GM12892 (cell line): ENCODE measurements at places on chromosomes 1 and 21.

GRCh38 chr1:65165269-65165993 is 17.4 kb downstream of the AK4 start:
- DNase-seq: no peak

DNA sequence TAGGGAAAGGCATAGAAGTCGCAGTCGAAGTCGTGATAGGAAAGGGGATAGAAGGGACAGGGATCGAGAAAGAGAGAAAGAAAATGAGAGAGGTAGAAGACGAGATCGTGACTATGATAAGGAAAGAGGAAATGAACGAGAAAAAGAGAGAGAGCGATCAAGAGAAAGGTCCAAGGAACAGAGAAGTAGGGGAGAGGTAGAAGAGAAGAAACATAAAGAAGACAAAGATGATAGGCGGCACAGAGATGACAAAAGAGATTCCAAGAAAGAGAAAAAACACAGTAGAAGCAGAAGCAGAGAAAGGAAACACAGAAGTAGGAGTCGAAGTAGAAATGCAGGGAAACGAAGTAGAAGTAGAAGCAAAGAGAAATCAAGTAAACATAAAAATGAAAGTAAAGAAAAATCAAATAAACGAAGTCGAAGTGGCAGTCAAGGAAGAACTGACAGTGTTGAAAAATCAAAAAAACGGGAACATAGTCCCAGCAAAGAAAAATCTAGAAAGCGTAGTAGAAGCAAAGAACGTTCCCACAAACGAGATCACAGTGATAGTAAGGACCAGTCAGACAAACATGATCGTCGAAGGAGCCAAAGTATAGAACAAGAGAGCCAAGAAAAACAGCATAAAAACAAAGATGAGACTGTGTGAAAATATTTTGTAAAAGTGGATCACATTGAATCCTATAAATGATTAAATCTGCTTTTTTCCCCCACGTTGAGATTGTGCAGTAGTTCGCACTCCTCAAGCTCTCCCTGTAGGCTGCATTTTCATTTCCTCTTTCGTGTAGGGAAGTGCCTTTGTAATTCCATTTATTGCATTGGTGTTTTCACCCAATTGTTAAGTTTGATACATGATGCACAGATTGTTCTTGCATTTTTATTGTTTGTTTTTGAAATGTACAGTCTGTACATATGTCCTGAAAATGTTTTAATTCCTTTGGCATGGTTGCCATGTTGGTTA is 7.5 kb downstream of the PRPF38B start:
- no peak for DNase-seq

DNA sequence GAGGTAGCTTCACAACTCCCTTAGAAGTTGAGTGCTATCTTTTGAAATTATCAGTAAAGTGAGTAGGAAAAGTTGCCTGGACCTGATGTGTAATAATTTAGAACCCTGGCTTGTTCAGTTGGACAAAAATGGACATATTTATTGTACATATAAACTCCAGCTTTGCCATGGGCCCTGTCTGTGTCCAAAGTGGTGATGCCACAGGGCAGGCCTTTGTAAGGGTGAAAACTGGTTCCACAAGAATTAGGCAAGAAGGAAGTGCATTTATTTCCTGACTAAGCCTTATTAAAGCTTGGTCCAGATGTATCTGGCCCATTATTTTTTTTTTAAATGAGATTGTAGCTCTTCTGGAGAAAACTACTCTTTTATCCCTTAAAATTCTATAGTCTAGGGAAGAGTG is 47.9 kb downstream of the MACO1 start:
- DNase-seq: no peak

GRCh38 chr1:204802401-204803175 is 68.1 kb upstream of the NFASC start:
- no peak for DNase-seq

DNA sequence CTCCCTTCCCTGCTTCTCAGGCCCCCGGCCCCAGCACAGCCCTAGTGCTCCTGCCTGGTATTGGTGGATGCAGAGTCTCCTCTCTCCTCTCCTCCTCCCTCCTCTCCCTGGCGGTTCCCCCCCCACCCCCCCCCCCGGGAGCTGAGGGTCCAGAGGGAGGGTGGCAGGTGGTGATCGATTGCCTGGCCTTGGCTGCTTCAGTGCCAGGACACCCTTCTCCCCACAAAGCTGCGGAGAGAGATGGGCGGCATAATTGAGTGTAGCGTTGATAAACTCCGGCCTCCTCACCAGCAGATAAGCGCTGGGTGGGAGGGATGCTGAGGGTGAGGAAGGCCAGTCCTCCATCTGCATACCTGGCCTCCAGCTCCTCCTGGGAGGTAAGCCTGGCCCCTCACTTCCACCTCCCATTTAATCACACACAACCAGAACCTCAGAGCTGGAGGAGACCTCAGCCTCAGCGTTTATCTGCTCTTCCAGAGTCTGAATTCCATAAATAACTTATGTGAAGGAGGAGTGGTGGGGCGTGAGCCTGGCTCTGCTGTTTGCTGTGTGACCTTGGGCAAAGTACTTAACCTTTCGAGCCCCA is 60.8 kb downstream of the LRRN2 start:
- DNase-seq: no peak

DNA sequence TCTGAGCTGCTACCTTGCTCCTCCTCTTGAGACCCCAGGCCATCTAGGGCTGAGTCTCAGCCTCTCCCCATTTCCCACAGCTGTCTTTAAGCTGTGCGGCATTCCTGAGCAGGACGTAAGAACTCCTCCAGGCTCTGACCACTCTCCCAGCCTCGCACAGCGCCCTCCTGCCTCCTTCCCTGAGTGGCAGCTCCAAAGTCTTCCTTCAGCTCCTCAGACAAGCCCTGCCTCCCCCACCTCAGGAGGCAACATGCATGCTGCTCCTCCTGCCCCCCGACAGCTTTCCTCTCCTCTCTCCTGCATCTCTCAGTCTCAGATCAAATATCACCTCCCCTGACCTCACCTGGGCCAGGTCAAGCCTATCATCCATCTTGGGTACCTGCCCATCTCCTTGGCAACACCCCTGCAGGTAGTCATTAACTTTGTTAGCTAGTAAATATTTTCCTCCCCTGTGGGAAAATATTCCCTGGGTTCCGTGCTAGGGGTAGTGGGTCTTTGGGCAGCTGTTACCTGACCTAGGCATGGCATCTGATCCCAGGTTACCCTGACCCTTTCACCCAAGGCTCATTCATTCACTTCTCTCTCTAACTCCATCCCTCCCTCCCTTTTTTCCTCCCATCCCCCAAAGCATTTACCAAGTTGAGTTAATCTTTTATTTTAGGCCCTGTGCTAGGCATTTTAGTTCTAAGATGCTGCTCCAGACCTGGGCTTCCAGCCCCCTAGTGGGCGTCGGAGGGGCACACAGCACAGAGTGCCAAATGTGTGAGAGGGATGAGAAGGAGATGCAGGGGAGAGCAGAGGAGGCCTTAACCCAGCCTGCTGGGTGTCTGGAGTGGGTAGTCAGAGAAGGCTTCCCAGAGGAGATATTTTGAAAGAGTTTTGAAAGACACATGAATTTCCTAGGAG is 419.9 kb downstream of the PTPRU start:
- no peak for DNase-seq

DNA sequence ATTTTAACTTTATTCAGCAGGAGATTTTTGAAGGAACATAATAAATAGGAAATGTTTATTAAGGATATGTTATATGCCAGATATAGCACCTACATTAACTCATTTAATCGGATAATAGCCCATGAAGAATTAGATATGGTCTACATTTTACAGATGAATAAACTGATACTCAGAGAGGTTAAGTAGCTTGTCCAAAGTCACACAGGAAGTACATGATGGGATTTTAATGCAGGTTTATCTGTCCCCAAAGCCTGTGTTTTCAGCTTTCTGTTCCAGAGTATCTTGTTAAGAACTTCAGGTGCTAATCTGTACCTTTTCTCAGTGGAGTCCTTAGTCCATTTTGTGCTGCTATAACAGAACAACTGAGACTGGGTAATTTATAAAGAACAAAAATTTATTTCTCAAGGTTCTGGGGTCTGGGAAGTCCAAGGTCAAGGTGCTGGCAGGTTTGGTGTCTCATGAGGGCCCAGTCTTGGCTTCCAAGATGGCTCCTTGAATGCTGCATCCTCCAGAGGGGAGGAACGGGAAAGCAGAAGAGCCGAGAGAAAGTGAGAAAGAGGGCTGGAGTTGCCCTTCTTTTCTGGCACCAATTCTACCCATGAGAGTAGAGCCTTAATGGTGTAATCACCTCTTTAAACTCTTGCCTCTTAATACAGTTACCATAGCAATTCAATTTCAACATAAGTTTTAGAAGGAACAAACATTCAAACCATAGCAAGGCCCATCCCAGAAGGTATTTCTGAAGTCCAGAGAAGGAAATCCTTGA is 17.3 kb downstream of the C1orf21 start:
- no peak for DNase-seq

DNA sequence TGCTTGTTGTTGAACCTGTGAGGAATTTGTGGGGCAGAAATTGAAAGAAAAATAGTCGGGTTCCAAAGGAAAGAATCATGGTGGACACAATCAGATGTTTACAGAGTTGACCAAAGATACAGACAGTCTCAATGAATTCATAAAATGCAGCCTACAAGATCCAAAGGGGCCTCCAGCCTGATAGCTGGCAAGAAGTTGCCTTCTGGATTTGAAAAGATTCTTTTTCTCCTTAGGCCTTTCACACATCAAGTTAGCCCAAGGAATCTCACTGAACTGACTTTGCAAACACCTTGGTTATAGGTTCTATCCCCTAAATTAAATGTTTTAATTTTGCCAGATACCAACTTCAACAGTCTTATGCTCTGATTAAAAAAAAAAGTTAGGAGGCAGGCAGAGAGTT is 21.5 kb downstream of the SLAMF1 start:
- no peak for DNase-seq

DNA sequence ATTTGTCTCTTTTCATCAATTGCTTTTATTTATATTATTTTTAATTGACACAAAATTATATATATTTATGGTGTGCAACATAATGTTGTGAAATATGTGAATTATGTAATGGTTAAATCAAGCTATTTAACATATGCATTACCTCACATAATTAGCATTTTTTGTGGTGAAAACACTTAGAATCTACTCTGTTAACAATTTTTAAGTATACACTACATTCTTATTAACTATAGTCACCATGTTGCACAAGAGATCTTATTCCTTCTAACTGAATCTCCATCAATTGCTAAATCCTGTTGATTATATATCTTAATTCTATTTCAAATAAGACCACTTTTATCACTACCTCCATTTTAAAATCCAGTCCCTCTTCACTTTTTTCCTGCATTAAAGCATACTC is 42.5 kb downstream of the PLPPR5 start:
- DNase-seq: no peak

- DNase-seq: no peak
Measured at GRCh38 chr1:237975903-237976302, 85.2 kb upstream of the ZP4 start.

GRCh38 chr1:218171302-218171893 is 113.7 kb upstream of the RRP15 start:
- no peak for DNase-seq

GRCh38 chr1:219020386-219020785 is 153.3 kb upstream of the LYPLAL1 start:
- DNase-seq: no peak

GRCh38 chr1:119787776-119788175 is 19.1 kb upstream of the HMGCS2 start:
- DNase-seq: no peak

DNA sequence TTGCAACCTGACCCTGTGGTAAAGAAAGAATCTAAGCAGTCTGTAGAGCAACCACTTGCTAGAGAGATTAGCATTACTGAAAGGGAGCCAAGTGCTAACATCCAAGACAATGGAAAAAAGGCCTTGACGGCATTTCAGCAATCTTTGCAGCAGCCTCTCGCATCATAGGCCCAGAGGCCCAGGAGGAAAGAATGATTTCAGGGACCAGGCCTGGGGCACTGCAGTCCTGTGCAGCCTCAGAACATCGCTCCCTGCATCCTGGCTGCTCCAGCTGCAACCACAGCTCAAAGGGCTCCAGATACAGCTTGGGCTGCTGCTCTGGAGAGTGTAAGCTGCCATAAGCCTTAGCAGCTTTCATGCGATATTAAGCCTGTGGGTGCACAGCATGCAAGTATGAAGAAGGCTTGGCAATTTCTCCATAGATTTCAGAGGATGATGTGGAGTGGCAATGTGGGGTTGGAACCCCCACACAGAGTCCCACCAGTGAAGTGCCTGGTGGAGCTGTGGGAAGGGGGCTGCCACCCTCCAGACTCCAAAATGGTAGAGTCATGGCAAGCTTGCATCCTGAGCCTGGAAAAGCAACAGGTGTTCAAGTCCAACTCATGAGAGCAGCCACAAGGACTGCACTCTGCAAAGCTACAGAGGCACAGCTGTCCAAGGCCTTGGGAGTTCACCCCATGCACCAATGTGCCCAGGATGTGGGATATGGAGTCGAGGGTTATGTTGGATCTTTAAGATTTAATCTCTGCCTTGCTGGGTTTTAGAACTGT is 110.6 kb upstream of the HMGB4 start:
- DNase-seq: no peak

DNA sequence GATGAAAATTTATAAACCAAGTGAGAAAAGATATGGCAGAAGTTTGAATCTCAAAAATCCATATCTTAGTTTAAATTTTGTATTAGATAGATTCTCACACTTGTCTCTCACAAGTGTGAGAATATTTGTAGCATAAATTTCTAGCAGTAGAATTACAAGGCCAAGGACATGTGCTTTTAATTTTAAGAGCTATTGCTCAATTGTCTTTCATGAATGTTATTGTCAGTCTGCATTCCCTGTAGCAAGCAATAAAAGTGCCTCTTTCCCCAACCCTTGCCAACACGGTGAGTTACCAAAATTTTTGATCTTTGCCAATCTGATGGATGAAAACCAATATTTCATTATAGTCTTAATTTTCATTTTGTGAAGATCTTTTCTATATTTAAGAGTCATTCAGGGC is 64.0 kb downstream of the CTH start:
- DNase-seq: no peak

DNA sequence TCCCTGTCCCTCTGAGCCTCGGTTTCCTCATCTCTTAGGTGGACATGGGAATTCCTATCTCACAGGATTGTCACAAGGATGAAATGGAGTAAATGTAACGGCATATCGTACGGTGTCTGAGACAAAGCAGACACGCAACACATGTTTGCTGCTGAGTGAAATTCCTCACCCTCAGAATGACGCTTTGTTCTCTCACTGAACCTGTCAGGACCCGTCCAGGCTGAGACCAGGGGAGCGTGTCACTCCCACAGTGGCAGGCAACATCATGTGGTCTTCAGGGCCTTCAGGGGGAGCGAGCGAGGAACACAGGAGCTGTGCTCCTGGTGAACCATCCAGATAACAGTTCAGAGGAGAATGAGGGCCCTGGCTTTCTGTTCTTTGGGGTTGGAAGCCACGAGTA is 74.2 kb downstream of the TOMM20 start:
- no peak for DNase-seq

GRCh38 chr1:92298213-92298572 is 594 bp downstream of the GLMN start:
- DNase-seq: no peak

GRCh38 chr1:77768006-77768405 is 8.4 kb upstream of the USP33 start:
- DNase-seq: no peak

GRCh38 chr1:184497959-184498723 is 111.3 kb downstream of the C1orf21 start:
- no peak for DNase-seq
